ENCODE measurements at places on chromosomes 1 and 21.

DNA sequence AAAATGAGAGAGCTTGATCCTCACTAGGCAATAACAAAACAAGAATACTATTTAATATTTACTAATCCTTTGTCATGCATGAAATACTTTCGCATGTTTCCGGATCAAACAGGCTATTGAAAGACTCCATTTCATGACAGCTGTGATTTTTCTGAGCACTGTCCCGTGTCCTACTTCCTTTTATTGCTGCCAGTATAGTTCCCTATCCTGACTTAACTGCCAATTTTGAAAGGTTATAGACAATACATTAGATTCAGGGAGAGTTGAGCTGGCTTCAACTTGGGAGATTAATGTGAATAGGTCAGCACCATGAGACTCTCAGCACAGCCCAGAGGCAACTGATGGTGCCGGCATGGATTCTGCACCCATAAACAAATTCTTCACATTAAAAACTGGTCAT is 225.8 kb downstream of the VAV3 start:
- no peak for DNase-seq

DNA sequence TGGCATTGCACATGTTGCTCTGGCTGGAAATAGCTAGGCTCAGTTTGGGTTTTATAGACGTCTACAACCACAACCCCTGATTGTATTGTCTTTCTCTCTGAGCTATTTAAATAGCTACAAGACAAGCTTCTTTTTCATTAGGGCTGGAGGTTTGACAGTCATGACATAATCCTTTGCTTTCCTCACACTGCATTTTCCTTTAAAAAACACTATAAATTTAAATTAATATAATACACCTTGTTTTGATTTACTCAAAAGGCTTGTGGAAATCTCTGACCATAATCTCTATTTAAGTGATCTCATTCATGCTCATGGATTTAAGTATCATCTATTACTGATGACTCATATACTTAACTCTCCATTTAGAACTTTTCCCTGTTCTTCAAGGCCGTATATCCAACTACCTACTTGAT is 50.4 kb upstream of the PTGFR start:
- DNase-seq, result no peak

GRCh38 chr1:157236072-157236471 is 97.9 kb upstream of the ETV3 start:
- no peak for DNase-seq

GRCh38 chr21:46294647-46295176 is 8.6 kb downstream of the YBEY start:
- DNase-seq, result no peak

DNA sequence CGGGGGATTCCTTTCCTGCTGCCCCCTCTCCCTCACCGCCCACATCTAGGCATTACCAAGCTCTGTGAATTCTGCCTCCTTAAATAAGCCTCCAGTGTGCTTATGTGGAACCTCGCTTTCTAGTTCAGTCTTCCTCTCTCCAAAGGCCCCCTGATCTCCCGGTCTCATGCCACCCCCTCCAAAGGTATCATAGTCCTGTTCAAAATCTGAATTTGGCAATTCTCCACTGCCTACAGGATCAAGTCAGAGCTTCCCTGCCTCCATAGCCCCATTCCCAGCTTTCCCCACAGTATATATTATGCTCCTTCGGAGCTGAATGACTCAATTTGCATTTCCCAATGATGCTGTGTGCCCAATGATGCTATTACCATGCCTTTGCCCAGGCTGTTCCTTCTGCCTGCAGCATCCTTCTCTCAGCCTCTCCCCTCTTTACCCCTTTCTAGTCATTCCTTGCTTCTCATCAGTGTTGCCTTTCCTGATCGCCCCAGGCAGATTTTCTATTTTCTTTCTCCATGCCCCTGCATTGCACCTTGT is 1.7 kb downstream of the AZIN2 start:
- no peak for DNase-seq

DNA sequence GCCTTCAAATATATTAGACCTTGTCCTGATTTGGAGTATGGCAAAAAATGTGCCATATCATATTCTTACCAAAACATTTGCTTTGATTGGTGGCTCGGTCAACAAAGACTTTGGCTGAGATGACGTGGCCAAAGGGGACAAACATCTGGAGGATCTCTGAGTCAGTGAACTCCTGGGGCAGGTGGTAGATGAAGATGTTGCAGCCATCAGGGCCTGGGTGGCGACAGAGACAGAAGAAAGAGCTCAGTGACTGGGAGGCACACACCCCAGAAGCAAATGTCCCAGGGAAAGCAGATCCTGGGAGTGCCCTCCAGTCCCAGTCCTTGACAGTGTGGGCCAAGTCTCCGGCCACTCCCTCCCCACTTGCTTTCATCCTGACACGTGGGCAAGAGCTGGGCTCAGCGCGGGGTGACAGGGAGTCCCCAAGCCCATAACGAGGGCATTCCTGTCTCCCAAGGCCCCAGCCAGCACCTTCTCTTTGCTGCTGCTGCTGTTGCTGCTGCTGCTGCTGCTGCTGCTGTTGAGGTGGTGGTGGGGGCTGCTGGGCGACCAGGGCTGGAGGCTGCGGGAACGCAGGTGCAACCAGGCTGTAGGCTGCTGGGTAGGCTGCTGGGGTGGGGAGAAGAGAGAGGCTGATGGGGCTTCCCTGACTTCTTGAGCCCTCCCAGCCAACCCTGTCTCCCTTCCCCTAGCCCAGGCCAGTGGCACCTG is 10.7 kb downstream of the CELF3 start:
- no peak for DNase-seq

DNA sequence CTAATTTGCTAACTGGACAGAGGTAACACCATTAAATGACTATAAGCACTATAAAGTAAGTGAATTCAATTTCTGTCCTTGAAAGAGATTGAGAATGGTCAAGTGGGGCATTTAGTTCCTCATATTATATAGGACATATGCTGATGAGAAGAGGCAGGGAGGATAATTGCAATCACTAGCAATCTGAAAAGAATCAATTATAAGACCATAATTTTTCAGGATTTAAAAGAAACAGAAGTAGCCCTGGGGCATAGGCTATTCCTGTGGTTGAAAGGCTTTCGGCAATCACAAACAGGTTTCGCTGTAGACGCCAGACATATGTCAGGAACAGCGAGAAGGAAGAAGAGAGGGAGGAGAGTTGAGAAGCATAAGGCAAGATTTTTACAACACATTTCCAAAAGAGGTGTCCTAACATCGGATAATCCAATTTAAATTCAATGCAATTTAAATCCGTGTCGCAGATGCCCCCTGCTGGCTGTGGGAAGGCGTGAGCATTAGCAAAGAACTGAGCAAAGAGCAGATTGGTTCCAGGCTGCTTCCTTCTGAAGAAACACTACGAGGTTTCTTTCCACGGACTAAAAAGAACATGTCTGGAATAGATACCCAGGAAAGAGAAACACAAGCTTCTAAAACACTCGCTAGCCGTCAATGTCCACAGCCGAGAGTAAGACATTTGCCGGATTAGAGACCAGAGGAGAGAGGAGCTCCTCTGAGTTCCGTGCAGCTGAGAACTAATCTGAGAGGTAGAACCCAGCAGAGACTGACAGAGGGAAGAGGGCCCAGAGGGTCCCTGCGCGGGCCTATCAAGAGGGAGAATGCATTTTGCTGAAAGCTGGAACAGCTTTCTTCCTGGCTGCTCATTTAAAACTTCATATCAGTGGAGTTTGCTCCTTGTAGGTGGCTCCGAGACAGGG is 27.9 kb downstream of the RGS5 start:
- DNase-seq, result peak; percentile 60

DNA sequence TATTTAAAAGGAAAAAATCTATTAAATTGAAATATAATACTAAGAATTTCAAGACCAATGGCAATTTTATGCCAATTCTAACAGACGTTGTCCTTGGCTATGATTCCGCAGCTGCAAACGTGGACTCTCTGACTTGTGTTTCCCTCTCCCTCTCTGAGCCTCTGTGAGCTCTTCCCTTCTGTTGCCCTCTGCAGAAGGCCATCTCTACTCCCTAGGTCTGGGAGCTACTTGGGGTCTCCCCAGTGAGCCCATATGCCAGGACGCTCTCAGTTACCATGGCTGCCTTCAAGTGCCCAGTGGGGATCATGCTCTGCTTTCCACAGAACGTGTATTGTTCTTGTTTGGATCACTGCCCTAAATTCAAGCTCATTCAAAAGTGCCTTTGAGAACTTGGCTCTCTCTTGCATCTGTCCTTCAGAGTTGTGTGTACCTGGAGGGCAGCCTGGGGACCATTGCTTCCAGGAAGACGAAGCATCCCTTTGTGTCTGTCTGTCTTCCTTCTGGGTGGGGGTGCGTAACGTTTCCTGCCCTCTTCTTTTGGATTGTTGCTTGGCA is 97.5 kb upstream of the TSPAN2 start:
- no peak for DNase-seq

DNA sequence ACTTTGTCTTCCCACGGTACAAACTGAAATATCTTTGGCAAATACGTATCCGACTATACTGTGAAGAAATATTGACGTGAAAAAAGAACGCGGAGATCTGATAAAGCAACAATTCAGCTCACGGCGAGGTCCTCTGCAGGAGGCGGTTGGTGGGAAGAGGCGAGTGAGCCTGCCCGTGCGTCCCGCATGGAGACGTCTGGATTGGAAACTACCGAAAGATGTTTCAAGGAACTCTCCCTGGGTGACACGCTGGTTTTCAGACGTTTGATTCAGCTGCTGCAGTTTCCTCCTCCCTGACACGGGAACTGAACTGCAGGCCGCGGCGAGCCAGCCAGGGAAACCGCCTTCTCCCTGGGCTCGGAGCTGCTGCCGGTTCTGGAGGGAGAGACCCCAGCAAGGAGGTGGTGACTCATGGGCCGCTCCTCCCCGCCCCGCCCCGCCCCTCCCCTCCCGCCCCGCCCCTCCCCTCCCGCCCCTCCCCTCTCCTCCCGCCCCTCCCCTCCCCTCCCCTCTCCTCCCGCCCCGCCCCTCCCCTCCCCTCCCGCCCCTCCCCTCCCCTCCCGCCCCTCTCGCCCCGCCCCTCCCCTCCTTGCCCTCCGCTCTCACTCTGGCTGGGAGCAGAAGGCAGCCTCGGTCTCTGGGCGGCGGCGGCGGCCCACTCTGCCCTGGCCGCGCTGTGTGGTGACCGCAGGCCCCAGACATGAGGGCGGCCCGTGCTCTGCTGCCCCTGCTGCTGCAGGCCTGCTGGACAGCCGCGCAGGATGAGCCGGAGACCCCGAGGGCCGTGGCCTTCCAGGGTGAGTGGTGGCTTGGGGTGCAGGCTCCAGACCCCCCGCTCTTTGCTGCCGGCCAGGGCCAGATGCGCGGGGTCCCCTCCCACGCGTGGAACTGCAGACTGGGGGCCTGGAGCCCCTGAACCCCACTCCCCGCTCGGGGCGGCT is at the start of gene COL6A1:
COL6A1 (plus strand) TSS at position 620 of the 941 bp plus-strand sequence; CDS start at position 701, 81 bp downstream.
- peak; percentile 71 for DNase-seq

GRCh38 chr1:64645735-64646134 is 99.1 kb upstream of the RAVER2 start:
- DNase-seq, result no peak

DNA sequence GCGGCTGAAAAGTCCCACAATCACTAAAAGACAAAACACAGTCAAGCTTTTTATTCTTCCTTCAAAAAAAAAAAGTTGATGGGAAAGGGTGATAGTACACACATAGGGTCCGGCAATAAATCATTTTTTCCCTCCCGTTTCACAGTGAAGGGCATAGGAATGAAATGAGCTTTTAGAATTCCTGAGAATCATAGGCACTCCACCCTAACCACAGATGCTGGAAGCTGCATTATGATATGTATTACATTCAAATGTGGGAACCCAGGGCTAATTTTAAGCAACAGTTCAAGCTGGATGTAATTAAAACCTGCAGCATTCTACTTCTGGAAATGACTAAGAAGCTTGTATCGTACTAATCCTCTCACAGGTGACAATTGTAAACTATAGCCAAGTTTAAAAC is 75.7 kb upstream of the KCNJ15 start:
- DNase-seq, result no peak

DNA sequence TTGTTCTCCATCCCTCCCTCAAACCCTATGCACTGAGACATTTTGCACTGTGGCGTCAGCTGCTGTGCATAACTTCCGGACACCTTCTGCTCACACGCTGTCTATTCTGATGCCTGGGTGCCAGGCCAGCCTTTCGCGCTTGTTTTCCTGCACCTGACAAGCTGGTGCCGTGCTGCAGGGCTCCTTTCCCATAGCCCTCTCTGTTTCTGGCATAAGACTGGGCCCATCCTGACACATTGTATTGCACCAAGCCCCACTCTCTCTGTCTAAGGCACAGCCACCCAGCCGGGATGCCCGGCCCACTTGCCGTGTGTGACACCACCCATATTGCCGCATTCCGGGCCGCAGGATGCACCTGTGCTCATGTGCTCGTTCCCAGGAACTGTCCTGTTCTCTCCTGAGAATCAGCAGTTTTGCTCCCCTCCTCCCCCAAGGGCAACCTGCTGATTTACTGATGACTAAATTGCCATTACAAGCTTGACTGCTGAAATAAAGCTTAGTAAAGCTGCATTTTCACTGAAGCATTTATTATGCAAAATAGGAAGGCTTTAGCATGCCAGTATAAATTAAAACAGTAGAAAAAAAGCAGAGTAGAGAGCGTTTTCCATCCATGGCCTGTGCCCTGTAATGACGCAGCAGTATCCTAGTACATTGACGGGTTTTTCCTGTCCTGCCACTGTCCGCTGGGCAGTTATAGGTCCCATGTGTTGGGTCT is 88.0 kb downstream of the CD247 start:
- no peak for DNase-seq

- DNase-seq, result no peak
Measured at GRCh38 chr1:192554904-192555303, 20.7 kb upstream of the RGS1 start.

GRCh38 chr21:38048167-38048566 is 131.9 kb upstream of the KCNJ6 start:
- no peak for DNase-seq

GRCh38 chr1:58340185-58340584 is 206.3 kb downstream of the OMA1 start:
- no peak for DNase-seq
